ENCODE measurements at places on chromosomes 3 and 15.
A peak's percentile ranks its signal among the peaks of the same experiment; 100 is the strongest.

- no peak for DNase-seq
These were observed at the start of gene EPM2AIP1 for GRCh38 chr3:36992806-36993325. TSS of gene EPM2AIP1 (minus strand) at chr3:36993131. CDS start at chr3:36993077, 54 bp downstream.

DNA sequence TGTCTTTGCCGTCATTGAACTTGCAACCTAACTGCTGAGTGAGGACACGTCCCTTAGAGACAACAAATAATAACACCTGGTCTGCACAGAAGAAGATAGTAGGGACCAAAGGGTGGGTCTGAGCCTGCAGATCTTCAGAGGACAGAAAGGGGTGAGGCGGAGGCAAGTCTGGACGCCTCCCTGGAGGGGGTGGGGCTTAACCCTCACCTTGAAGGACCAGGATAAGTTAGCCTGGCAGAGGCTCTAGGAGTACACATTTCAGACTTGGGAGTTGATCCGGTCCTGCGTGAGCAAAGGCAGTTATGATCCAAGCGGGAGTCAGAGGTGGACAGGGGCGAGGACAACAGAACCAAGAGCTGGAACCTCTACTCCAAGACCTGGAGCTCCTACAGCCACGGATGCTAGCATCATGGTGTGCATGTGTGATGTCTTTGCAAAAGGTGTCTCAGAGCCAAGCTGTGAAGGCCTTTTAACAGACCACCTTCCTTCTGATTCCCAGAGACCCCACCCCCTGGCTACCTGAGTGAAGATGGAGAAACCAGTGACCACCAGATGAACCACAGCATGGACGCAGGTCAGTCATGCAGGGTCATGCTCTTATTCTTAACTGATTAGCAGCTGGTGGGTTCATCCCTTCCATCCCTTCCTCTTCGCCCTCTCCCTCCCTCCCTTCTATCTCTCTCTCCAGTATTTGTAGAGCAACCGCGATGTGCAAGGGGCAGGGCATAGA lies 88.0 kb downstream of the AAGAB start:
- DNase-seq, result no peak

DNA sequence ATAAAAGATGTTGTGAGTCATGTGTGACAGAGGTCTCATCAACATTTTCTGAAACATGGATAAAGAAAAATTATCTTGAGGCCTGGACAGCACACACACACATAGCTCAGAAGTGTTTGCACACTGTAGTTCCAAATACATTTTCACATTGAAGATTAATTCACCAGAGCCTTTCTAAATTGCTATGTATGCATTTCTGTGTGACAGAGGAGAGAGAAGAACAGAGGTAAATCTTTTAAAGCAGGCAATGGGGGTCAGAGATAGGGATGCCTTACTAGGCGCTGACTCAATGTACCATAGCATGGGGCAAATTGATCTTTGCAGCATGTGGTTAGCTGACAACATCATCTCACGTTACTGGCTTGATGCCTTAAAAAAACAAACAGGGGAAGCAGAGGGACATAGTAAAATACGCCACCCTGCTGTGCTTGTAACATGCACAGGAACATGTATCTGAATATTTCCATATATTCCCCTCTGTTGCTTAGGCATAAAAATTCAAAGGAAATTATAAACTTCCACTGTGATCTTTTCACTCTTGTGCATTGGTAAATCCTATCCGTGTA lies 7.7 kb downstream of the POU1F1 start:
- no peak for DNase-seq

GRCh38 chr3:46935168-46935858 lies 41.2 kb downstream of the CCDC12 start:
- peak; percentile 90 for DNase-seq

DNA sequence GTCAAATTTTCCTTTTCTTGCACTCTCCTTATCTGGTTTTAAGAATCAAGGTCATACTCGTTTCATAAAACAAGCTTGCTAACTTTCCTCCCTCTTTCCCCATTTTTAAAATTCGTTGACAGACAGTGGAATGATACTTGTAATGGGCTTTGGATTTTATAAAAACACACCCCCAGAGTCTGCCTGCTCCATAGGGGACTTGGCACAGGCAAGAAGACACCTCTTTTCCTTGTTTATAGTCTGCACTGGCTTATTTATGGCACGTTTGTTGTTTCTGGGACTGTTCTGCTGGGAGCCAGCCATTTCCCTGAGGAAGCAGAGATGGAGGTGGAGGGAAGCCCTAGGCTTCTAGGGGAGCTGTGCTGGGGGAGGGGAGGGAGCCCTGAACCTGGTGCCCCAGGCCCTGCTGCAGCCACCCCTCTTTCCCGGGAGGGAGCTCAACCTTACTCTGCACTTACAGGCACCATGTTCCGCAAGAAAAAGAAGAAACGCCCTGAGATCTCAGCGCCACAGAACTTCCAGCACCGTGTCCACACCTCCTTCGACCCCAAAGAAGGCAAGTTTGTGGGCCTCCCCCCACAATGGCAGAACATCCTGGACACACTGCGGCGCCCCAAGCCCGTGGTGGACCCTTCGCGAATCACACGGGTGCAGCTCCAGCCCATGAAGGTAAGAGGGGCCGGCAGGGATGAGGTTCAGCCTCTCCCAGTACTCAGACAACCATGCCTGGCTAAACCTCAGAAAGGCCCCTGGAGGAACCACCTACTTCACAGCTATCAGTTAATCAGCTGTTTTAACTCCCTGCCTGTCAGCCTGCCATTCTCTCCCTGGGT lies 18.3 kb downstream of the ANKRD63 start:
- no peak for DNase-seq

DNA sequence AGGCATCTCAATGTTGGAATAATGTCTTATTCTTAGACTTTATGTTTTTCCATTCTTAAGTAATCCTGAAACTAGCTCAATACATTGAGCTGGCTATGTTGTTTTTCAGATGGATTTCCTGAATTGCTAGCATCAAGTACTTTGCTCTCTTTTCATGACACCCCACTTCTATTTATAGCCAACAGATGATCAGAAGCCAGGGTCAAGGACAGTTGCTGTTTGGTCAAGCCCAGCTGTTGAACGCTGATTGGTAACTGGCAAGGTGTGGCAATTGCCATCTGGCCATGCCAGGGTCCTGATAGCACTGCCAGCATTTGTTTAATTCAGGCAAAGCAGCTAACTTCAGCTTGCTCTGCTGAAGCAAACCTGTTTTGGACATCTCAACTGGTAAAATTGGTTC lies 46.2 kb upstream of the PLCL2 start:
- no peak for DNase-seq

GRCh38 chr3:23254835-23255234 lies 51.7 kb downstream of the UBE2E2 start:
- DNase-seq, result no peak

DNA sequence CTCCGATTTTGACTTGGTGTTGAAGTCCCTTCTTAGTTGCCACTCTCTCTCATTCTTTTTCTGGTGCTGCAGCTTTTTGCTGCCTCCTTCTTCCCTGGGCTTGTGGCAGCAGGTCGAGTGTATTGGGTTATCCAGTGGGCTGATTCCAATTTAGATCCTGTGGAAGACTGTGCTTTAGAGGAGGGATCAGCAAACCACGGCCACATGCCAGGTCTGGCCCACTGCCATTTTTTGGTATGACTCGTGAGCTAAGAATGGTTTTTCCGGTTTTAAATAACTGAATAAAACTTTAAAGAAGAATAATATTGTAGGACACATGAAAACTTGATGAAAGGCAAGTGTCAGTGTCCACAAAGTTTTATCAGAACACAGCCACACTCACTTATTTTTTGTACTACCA lies 330.5 kb downstream of the ROBO2 start:
- DNase-seq, result peak; percentile 41

- DNase-seq, result no peak
These were observed 44.9 kb upstream of the RAB6B start for GRCh38 chr3:133940536-133940935.

GRCh38 chr15:58538225-58538727 lies 106.5 kb downstream of the LIPC start:
- DNase-seq, result no peak

- DNase-seq, result no peak
These were observed 275.7 kb upstream of the CTNNB1 start for GRCh38 chr3:40923651-40924050.

DNA sequence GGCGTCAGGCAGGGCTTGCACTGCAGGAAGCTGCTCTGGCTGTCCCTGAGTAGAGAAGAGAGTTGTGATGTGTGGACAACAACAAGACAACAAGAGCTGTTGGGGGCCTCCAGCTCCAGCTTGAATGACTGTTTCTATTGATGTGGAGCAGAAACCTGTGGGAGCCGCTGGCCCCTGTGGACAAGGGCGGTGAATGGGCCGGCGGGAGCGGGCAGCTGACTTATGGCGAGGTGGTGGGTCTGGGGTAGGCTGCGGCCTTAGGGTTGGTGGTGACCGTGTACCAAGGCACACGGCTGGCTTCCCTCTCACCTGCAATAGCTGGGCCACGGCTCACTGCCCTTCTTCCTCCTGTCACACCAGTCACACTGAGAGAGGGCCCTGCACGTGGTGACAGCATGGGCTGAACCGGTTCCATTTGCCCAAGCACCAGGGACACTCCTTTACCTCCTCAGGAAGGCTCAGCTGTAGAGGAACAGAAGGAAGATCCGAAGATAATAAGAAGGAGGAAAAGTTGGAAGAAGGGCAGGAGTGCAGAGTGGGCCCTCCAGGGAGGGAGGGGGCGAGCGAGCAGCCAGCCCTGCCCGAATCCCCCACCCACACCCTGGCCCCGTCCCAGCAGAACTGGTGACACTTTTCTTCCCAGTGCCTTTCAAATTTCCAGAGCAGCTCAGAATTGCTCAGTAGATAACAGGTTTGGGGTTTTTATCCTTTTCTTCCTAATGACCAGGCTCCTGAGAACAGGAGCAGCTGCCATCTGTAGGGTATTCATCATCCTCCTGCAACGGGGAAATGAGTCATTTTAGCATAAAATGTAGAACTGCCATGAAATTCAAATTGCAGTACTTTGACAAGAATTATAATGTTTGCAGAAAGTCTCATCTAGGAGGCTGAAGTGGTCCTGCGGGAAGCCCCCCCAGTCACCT lies 136.9 kb downstream of the TJP1 start:
- no peak for DNase-seq

DNA sequence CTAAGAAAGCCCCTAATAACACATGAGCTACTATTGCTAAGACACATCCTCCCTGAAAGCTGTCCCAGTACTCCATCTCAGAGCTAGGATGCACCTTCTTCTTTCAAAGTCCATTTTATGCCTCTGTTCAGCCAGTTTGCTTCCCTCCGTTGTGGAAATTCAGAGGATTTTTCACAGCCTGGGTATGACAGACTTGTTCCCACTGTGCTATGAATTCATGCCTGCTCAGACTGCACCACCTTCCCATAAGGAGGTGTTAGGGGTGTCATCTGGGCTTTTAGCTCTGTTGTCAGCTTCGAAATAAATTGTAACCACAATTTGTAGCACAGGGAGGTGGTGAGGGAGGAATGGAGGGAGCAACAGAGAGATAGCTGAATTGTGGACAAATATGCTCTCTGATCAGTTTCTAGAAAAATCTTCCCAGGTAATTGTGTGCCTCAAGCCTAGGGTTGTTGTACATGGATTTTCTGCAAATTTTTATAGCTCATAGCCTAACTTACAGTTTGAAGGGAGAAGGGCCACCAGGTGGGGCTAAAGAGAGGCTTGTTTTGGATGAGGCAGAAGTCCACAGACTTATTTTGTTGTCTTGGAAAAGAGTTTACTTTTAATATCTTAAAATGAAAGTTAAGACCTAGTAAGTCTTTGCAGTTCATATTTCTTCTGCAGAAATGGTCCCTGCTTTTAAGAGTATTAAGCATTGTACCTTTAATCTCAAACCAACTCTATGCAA lies 462.0 kb downstream of the PDCD6IP start:
- peak; percentile 7 for DNase-seq

DNA sequence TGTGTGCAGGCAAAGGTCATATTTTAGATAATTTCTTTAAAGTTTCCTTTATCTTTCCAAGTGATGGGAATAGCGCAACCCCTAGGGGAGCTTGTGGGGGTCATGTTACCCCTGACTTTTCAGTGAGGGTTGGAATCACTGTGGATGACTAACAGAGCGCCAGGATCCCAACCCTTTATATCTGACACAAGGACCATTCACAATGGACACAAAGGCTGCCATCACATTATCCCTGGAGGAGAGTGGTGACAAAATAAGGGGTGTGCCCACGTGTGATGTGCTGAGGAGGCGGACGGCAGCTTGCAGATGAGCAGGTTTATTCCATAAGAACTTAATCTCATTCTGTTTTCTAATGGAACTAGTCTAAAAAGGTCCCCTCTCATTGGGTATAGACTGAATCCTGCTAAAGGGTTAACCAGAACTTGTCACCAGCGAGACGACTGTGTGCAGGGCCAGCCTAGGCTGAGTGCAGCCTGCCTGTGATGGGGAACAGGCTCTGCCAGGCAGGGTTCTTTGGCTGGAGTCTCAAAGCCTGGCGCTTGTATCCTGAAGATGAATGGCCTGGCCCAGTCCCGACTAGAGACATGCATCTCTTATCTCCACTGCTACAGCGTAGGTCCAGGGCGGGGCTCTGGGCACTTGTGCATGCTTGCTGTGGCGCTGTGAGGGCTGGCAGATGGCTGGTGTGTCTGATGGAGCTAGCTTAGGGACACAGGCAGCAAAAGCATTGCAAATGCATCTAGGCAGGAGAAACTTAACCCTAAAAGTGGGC lies 50.2 kb downstream of the CHDH start:
- no peak for DNase-seq

- DNase-seq, result no peak
These were observed 87.3 kb upstream of the OXTR start for GRCh38 chr3:8856721-8857120.

- DNase-seq, result no peak
These were observed 33.1 kb upstream of the PARL start for GRCh38 chr3:183917776-183918175.

GRCh38 chr3:67653425-67654098 lies 850 bp downstream of the SUCLG2 start:
- no peak for DNase-seq

- DNase-seq, result no peak
These were observed at the start of gene SHF for GRCh38 chr15:45187894-45188830. TSS of gene SHF (minus strand) at chr15:45187966. CDS start at chr15:45187951, 15 bp downstream.

DNA sequence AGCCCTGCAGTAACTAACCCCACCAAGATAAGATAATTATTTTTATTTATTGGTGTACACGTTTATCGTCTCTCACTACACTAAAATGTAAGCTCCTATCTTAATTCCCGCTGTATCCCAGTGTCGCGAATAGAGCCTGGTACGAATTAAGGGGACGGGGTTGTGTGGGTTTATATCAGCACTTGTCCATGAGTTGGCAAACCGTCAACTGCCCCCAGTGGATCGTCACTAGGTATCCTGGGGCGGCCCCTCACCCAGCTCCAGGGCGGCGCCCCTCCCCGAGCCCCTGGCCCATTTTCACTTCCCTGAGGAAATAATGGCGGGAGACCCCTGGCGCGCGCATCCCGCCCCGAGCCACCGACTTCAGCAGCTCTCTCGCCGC lies 465 bp downstream of the RUVBL1 start:
- no peak for DNase-seq

GRCh38 chr3:185912512-185912911 lies 25.3 kb downstream of the TRA2B start:
- DNase-seq, result no peak

All from AG09309 (cell line).